ENCODE measurements at places on chromosomes 5 and 9. TPM values are rescaled to one million over a fixed set of nuclear protein-coding genes. Genes with fewer than 3 reads are reported as not detected.

DNA sequence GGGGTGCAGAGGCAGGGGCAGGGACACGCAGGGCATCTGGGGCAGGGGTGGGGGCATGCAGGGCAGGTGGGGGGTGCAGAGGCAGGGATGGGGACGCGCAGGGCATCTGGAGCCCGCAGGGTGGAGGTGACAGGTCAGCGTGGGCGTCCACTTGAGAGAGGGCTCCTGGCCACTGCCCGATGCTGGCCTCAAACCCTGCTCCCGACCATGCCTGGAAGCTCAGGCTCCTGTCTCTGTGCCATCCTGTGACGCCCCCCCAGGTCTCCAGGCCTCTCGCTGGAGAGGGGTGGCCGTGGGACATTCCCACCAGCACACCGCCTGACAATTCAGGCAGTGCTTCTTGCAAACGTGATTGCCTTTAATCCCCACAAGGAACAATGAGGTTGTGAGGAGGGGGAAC is 33.0 kb downstream of the ZDHHC11B start:
- DNase-seq = no peak

The CACFD1 gene
- 0.90 TPM for total RNA-seq

GRCh38 chr5:65834306-65834705 is 92.1 kb upstream of the ERBIN start:
- DNase-seq = no peak

The REEP2 gene
- total RNA-seq = 4.0 TPM

DNA sequence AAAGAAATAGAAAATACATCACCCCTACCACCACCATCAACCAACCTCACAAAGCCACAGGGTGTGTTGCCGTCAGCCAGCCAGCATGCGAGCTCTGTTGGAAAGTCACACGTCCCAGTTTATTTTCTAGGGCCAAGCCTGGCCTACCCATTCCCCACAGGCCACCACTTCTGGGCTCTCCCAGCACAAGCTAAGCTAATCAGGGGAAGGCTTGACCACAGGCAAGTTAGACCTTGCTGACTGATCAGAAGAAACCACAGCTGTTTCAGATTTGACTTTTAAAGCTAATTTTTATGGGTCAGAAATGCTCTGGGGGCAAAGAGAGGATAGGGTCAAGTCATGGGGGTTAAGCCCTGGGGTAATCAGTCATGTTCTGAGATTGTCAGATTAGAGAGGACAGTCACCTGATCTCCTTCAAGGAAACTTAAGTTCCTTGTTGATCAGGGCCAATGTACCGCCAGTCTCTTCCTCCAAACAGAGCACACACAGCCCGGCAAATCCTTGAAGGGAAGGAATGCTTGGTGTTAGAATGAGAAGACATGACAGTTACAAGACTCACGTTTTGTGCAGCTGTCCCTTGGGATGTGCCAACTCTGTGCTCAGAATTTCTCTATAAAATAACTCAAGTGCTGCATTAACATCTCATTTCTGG is 7.6 kb downstream of the SHB start:
- no peak for DNase-seq

The TNFSF8 gene
- 48.2 TPM for total RNA-seq

Data from activated CD4-positive, alpha-beta T cell treated with anti-CD3 and anti-CD28 coated beads for 36 hours (primary cell).